Skeletal muscle cell (primary cell): ENCODE measurements at places on chromosomes 12 and 14.
A peak's percentile ranks its signal among the peaks of the same experiment; 100 is the strongest.

DNA sequence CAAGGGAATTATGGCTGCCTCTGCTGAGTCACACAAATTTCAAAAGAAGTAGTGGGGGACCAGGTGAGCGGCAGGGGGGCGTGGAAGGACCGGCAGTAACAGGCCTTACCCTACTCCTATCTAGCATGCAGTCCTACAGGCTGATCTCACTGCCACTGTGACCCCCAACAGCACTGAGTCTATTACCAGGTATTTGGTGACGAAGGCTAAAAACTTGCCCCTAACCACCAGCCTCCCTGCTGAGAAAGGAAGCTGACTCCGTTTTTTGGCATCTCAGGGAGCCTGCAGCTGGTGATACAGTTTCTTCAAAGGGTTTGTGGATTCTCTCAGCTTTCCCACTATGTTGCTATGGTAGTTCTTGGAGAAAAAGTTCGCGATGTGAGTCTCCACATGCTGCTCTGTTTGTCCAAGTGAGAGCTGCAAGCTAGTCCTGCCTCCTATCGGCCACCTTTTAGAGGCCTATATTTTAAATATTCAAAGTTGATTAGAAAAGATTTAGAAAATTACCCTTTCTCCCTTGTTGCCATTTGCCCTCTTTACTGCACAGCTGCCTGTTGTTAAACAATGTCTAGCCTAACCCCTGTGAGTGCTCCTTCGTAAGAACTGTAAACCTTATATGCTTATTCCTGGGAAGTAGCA, 57.1 kb upstream of the SLCO1B1 start:
- DNase-seq: peak; percentile 4

- DNase-seq: no peak
Measured at GRCh38 chr14:71139294-71139946, 232.2 kb downstream of the PCNX1 start.

- no peak for DNase-seq
Measured at GRCh38 chr12:47249719-47250357, 170.1 kb upstream of the AMIGO2 start.

- peak; percentile 16 for DNase-seq
Measured at GRCh38 chr14:44833376-44834060, 128.2 kb downstream of the KLHL28 start.

GRCh38 chr12:42372154-42372791, 46.3 kb downstream of the PPHLN1 start:
- no peak for DNase-seq

DNA sequence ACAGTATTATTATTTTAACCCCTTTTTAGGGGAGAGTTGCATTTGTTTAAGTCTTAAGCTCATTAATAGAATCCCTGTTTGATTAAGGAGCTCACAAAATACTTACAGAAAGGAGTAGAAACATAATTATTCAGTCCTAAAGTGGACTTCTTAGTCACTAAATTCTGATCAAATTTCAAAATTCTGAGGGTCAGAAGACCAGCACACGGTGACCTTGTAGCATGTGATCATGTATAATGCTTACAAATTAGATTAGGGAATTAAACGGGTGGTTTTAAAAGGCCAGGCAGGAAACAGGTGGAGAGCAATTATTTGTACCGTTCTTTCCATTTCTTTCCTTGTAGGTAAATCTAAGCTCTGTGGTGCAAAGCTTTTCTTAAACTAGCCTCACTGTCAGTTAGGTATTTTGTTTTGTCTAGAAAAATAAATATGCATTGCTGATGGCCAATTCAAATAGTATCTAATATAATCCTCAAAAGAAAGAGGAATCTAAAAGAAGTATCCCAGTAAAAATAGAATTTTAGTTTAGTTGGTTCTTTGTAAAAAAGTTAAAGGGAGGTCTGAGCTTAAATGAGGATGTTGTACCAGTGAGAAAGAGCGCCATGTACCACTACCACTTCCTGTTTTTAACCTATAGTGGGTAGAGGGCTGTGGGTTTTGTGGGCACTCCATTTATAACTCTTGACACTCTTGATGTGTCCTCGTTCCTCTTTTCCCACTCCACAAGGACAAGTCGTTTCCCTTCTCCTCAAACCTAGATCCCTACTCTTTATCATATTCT, 51.1 kb downstream of the SLC38A1 start:
- no peak for DNase-seq

DNA sequence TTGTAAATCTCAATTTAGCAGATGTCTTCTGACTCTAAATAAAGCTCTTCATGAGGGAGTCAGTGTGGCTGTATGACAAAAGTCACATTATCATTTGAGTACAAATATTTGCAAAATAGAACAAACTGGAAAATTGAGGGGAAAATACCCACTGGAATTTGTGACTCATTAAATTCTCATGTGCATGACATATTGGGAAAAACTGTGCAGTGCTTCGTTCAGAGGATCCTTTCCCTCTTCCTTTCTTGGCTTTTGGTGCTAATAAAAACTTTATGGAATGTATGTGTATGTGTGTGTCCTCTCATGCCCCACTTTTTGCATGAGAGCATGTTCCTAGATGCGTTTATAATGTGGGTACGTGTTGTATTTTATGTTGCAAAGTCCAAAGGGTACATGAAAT, 267.8 kb downstream of the KTN1 start:
- peak; percentile 14 for DNase-seq
